ENCODE measurements at places on chromosomes 12 and 14. TPM values are rescaled to one million over a fixed set of nuclear protein-coding genes. Genes with fewer than 3 reads are reported as not detected.

DNA sequence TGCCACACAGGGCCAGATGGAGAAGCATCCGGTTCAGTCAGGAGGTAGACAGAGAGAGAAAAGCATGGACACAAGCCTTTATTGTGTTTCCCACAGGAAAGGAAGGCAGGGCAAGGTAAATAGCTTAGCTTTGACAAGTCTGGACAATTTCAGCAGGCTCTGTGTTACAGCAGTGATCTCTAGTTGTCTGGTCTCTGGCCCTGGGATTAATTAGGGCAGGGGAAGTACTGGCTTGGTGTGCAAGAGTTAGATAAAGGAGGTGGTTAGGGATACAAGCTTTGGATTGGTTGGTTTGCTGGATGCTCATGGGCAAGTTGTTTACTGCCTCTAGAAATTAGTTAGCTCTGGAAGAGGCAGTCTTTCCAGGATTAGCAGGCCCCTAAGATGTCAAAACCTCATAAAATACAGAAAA lies 15.1 kb upstream of the NGDN start:
- DNase-seq = no peak

The PLEKHG7 gene
- 0.59 TPM for total RNA-seq

GRCh38 chr14:96938946-96939345 lies 141.8 kb downstream of the VRK1 start:
- no peak for DNase-seq

DNA sequence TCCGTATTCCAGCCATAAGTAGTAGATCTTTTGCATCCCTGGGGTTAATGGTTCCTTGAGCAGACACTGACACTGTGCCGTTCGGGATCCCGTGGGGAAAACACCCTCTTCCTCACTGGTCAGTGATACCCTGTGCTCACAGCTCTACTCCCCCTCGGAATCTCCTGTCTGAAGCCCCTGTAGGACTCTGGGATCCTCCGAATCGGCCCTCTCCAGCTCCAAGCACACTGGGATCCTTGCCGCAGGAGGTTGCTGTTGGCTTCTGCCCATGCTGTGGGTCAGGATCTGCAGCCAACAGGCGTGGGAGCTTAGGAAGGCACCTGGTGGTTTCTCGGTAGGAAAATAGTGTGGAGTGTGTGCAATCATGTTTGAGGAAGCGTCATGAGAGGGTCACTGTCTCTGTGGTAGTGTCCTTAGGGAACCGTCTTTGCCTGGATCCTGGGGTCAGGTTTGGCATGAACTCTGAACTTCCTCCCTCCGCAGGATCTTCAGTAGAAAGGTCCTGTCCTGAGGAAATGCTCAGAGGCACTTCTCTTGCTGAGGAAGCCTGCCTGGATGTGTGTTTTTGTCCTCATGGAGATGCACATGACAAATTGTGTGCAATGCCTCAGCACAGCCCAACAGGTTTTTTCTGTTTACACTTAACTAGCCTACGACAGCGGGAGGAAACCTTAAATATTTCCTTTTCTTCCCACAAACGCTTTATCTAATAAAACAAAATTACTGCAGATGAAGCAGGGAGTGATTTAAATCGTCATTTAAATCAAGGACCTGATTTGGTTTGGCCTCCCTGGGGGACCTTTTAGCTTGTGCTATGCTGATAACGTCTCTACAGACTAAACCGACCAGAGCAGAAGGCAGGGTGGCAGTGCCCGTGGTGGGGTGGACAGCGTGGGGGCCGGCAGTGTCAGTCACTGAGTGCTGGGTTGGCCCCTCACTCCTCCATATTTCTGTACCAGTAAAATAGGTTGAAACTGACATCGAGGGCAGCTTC lies 18.7 kb downstream of the FBXL14 start:
- peak; percentile 25 for DNase-seq

The FOXN4 gene
- not detected for total RNA-seq

- no peak for DNase-seq
These were observed 28.1 kb downstream of the CBX5 start for GRCh38 chr12:54251667-54252284.

The P2RX2 gene
- not detected for total RNA-seq

The TEX22 gene
- 1.4 TPM for total RNA-seq

DNA sequence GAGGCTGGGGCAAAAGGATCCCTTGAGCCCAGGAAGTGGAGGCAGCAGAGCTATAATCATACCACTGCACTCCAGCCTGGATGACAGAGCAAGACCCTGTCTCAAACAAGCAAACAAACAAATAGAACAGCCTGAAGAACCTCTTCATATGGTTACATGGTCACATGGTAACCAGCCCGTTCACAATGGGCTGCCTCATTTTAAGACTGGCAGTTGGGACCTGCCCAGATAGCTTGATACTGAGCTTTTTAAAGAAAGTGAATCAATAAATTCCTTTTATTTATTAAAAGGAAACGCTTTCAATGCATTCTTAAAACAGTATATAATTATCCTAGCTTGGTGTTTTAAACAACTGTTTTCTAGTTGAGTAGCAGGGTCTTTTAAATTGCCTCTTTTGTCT lies 10.5 kb downstream of the MLXIP start:
- DNase-seq = no peak

GRCh38 chr12:104750061-104750460 lies 208.0 kb downstream of the SLC41A2 start:
- DNase-seq = no peak

- DNase-seq = no peak
These were observed 51.9 kb downstream of the CPSF2 start for GRCh38 chr14:92173668-92174067.

DNA sequence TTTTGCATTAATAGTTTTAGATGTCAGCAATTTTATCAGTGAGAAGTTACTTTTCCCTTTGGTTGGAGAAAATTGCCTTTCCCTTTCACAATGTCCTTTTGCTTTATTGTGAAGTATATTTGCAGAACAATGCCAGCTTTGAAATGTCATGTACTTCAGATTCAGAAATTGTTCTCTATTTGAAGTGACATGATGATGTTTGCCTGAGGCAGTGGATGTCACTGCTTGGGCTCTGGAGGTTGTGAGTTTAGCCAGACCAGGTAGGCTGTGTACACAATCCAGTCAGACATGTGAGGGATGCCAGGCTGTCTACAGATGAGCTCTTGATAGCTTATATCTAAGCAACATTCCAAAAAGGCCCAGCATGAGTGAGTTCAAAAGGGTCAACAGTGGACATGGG lies 451.9 kb upstream of the FBXO33 start:
- DNase-seq = no peak

DNA sequence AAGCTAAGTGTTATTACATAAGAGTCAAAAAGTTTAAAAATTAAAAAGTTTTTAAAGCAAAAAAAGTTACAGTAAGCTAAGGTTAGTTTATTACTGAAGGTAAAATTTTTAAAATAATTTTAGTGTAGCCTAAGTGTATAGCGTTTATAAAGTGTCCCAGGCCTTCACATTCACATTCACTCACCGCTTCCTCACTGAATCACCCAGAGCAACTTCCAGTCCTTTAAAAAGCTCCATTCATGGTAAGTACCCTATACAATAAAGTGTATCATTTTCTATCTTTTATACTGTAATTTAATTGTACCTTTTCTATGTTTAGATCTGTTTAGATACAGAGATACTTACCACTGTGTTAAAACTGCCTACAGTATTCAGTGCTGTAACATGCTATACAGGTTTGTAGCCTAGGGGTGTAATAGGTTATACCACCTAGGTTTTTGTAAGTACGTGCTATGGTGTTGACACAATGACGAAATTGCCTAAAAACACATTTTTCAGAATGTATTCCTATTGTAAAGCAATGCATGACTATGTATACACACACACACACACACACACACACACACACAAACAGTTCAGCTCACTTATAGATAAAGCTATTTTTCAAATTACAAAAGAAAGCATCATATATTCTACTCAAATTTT lies 3.7 kb downstream of the CLEC14A start:
- DNase-seq = no peak

DNA sequence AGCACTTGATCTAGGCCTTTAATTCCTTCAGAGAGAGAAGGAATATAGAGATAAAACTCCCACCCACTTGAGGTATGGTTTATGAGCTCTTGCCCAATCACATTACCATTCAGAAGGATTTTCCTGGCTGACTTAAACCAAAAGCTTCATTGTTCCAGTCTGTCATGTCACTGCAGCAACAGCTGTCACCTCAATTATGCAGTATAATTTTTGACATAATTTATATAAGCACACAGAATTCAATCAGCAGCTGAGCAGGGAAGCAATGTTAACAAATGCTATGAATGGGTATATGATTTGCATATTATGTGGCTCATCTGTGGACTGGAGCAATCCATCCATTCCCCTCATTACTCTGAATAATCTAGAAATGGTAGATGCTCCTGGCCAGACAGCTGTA lies 40.3 kb downstream of the CBX5 start:
- no peak for DNase-seq

The TESPA1 gene
- total RNA-seq = 1.6 TPM

- no peak for DNase-seq
These were observed 8.6 kb downstream of the PGF start for GRCh38 chr14:74946659-74947281.

DNA sequence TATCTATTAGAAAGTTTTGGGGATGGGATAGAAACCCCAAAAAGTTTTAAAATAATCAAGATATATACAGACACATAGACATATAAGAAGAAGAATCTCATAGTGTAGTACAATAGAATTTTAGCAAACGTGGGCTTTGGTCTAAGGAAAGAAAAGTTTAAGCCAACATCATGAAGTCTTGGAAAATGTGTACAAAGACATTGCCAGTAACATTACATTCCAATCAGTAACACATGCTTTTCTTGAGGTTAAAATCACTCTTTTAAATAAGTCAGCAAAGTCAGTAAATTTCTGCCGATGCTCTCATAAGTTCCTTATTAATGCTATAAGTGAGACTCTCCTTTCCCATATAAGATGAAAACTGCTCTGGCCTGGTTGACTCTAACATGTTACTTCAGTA lies 201.1 kb upstream of the LRIG3 start:
- no peak for DNase-seq

The SPRING1 gene
- 55.5 TPM for total RNA-seq

DNA sequence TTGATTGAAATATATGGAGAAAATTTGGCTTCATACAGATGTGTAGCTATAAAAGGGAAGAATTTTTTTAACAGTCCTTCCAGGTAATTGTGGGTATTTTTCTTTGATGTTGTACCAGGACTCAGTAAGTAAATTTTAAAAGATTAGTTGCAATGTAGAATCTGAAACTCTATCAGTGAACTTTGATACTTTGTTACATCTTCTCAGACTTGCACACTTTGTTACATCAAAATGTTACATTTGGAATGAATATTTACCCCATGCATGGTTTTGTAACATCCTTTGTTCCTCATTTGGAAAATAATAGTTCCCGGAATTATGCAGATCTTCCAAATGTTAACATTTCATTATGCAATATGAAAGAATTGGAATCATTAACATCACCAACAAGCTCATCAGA lies 13.8 kb downstream of the MTHFD1 start:
- no peak for DNase-seq

The IGF1 gene
- 3.2 TPM for total RNA-seq

GRCh38 chr12:11746024-11746771 lies 96.7 kb downstream of the ETV6 start:
- DNase-seq = no peak

GRCh38 chr12:112218150-112218549 lies 92.8 kb downstream of the TRAFD1 start:
- no peak for DNase-seq

The NRL gene
- total RNA-seq = 0.88 TPM

DNA sequence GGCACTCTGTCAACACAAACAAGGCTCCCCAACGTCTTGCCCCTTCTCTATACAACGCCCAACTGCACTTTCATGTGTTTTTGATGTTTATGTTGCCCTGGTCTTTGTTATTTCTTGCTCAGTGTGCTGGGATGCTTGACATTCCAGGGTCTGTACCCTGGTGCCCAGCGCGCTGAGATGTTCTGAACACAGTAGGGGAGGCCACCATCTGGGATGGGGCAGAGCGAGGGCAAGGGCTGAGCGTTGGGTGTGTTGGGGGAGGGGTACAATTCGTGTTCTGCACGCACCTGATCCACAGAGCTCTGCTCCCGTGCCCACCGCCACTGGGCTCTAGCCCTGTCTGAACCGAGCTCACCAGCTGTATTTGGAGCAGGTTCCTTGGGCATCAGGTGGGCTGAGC lies 52.9 kb downstream of the ISCA2 start:
- no peak for DNase-seq

DNA sequence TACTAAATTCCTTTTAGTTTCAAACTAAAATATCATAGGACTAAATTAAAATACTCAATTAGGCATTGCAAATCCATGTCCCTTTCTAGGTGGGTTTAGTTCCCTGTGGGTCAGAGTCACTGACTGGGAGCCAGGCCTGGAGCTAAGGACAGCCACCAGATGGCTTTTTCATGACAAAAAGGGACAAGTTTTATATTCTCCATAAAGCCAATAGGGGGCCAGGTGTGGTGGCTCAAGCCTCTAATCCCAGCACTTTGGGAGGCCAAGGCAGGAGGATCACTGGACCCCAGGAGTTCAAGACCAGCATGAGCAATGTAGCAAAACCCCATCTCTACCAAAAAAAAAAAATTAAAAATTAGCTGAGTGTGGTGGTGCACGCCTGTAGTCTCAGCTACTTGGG lies 35.4 kb upstream of the EIF5 start:
- DNase-seq = no peak

The TSPAN11 gene
- total RNA-seq = 8.2 TPM

- DNase-seq = no peak
These were observed 55.0 kb downstream of the AP5M1 start for GRCh38 chr14:57323721-57324120.

DNA sequence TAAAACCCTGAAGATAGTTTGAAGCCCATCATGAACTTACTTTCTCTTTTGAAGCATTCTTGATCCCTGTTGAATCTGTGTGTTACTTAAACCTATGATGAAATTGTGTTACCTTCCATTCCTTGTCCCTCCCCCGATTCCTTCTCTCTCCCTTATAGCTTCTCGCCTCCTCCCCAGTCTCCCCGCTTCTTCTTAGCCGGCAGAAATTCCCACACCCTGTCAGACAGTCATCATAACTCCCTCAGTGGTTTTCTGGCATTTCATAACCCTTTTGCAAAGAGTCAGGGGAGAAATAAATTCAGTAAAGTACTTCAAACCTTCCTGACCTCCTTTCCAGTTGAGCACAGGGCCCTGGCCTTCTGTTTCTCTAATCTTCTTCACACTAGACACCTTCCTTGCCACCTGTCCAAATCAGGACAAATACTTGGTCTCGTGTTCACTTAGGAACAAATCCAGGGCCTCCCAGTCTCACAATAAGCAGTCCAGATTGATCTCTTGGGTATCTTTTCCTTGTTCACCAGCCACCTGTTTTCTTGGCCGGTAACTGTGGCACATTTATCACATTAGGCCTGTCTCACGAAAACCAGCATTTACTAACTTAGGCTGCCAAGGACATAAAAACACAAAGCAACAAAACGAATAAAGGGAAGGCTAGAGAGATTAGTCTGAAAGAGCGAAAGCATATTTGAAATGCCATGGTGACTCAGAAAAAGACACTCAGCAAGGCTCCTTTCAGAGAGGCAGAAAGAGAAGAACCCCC lies 355.9 kb downstream of the TMTC2 start:
- no peak for DNase-seq

The KRT83 gene
- not detected for total RNA-seq

The SLC38A2 gene
- total RNA-seq = 158 TPM

The MRPL51 gene
- 220 TPM for total RNA-seq

GRCh38 chr12:70660620-70661219 lies 23.5 kb upstream of the PTPRB start:
- DNase-seq = no peak

Data from colonic mucosa (tissue), 4 donors.